ENCODE measurements at places on chromosomes 2 and 18.

GRCh38 chr2:237352279-237352845 lies 61.6 kb downstream of the COL6A3 start:
- no peak for DNase-seq

GRCh38 chr2:120957905-120958304 lies 222.2 kb downstream of the GLI2 start:
- DNase-seq, result no peak

GRCh38 chr18:57311472-57311871 lies 40.9 kb upstream of the ST8SIA3 start:
- no peak for DNase-seq

- no peak for DNase-seq
Measured at GRCh38 chr2:162113088-162113775, 38.8 kb downstream of the GCG start.

GRCh38 chr2:31318361-31319336 lies 84.7 kb downstream of the EHD3 start:
- DNase-seq, result peak; percentile 8

DNA sequence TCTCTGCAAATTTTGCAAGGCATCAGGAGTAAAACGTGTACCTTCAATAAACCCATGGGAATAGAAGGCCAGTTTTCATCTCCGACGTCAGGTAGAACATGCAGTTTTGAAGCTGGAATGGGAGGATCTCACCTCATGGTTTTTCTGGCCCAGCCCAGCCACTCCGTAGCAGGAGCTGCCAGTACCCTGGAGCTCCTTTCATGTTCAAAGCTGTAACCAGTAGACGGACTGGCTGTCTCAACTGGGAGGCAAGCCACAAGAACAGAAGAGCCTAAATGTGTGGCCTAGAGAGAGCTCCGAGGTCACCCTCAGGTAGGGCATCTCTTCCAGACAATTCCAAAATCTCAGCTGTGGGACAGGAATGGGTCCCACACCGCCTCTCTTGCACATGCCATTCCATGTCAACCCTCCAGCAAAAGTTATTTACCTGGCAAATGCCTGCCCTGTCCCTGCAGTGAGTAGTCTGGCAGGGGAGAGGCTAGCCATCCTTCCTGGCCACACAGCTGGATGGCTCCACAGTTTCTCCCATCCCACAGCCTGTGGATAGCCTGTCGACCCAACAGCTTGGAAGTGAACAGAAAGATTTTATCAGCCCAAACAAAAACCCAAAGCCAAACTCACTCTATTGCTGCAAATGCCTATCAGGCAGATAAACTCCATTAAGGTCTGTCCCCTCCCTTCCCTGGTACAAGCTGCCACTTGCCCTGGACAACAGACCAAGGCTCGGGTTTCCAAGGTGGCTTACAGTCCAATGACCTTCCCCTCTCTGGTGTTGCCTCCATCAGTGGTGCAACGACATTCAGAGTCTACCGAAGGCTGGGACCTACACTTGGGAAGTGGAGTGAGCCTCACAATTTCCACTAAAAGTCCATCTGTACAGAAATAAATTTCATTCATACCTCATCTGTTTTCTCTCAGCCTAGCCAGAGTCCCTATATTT lies 27.8 kb downstream of the CRACDL start:
- no peak for DNase-seq

DNA sequence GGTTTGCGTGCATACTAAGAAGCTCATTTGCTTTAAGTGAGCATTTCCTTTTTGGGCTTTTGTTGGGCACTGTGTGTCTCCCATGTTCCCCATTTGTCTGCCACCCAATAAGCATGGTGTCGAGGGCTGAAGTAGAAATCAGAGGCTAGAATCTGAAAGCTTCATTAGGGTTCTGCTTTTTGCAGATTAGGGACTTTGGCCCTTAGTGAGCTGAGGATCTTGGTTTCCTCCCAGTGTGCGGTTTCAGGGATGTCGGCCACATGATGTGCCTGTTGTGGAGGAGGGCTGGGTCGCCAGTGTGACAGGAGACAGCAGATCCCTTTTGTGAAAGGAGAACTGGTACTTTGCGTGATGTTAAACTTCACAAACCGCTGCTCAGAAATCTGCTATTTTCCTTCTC lies 41.1 kb downstream of the PLEKHB2 start:
- DNase-seq, result no peak

DNA sequence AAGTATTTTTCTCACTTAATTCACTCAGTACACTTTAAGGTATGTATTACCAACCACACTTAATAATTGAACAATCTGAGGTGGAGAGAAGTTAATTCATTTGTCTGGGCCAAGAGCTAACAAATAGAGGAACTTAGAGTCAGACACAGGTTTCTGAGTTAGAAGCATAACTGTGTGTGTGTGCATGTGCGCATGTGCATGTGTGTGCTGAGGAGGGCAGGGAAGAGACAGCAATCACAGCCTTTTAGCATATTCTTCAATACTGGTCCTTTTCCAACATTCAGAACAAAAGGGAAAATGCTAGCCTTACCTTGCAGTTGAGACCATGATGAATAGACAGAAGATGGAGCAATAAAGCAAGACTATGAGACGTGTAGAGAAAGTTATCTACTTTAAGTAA lies 136.2 kb upstream of the ATP5MC3 start:
- no peak for DNase-seq

DNA sequence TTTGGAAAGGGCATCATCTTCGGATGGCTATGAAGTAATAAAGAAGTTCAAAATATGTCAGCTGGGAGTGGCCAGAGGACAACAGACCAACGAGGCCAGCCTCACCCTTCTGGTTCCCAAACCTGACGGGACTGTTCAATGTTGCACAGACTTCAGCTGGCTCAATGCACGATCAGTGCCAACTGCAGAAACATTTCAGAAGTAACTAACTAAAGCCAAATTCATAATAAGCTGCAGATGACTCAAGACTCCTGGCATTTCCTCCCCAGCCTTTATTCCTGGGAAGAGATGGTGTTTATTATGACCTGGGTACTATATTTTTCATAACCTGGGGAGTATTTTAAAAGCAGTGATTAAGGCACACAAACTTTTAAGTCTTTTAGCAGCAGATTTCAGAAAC lies 3.8 kb upstream of the ATP6V1C2 start:
- DNase-seq, result no peak

GRCh38 chr2:10079266-10079869 lies 843 bp downstream of the CYS1 start:
- no peak for DNase-seq

GRCh38 chr2:231058761-231059550 lies 2.3 kb downstream of the PSMD1 start:
- DNase-seq, result no peak

GRCh38 chr2:176558574-176559140 lies 289.4 kb downstream of the MTX2 start:
- DNase-seq, result no peak

- no peak for DNase-seq
Measured at GRCh38 chr2:24123922-24124580, 782 bp downstream of the FAM228B start.

- DNase-seq, result no peak
Measured at GRCh38 chr18:9827793-9828505, 57.8 kb upstream of the TXNDC2 start.

GRCh38 chr2:44741507-44741906 lies 200.0 kb upstream of the SIX3 start:
- DNase-seq, result no peak

- no peak for DNase-seq
Measured at GRCh38 chr2:24400207-24400907, 40.0 kb upstream of the ITSN2 start.

- DNase-seq, result no peak
Measured at GRCh38 chr2:233814056-233814835, 36.1 kb downstream of the MROH2A start.

- DNase-seq, result no peak
Measured at GRCh38 chr2:176967911-176968450, 244.6 kb upstream of the HNRNPA3 start.

GRCh38 chr2:26456440-26457250 lies 21.3 kb downstream of the OTOF start:
- no peak for DNase-seq

- no peak for DNase-seq
Measured at GRCh38 chr2:155368934-155369333, 670.4 kb downstream of the KCNJ3 start.

DNA sequence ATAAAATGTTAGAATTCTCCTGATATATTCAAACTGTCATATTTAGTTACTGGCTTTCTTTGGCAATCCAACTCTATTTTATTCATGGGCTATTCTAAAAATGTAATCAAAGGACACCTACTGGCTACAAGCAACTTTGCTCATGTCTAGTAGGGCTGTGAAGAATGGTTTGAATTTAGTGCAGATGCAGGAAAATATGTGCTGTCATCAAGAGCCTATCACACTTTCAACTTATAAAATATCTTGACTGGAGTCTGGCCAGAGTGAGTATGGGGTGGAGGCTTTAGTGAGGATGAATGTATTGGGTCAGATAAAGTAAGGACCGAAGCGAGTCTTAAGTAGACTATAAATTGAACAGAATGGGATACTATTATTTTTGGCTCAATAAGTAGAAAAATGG lies 343.4 kb upstream of the SPRED2 start:
- no peak for DNase-seq

- DNase-seq, result no peak
Measured at GRCh38 chr2:83665894-83666293, 793.2 kb downstream of the SUCLG1 start.

GRCh38 chr2:205409411-205409810 lies 272.9 kb upstream of the NRP2 start:
- DNase-seq, result no peak
